Sigmoid colon (tissue), 7 donors: ENCODE measurements at places on chromosomes 1 and 21. TPM values are rescaled to one million over a fixed set of nuclear protein-coding genes. Genes with fewer than 3 reads are reported as not detected.

- no peak overlapping the region for H3K27ac ChIP-seq
- no peaks in the 10 kb centered on the region for H3K4me1 ChIP-seq
- no peak for DNase-seq
- H3K27me3 ChIP-seq: no peaks in the 10 kb centered on the region
- no peak overlapping the region for H3K4me3 ChIP-seq
- no peaks in the 10 kb centered on the region for H3K36me3 ChIP-seq
Measured at GRCh38 chr21:38486706-38487105, 11.6 kb downstream of the ERG start.

GRCh38 chr1:93148001-93148400, 32.2 kb downstream of the TMED5 start:
- no peak for DNase-seq
- no peaks in the 10 kb centered on the region for H3K36me3 ChIP-seq
- no peak overlapping the region for H3K4me3 ChIP-seq
- no peak overlapping the region for H3K27ac ChIP-seq
- no peaks in the 10 kb centered on the region for H3K27me3 ChIP-seq

- H3K27ac ChIP-seq: no peak overlapping the region
- H3K4me1 ChIP-seq: peaks cover 77% of the 10 kb centered on the region
- no peaks in the 10 kb centered on the region for H3K27me3 ChIP-seq
- peak; percentile 46 for DNase-seq
- no peaks in the 10 kb centered on the region for H3K36me3 ChIP-seq
Measured at GRCh38 chr1:226672339-226672762, 66.7 kb downstream of the ITPKB start.

DNA sequence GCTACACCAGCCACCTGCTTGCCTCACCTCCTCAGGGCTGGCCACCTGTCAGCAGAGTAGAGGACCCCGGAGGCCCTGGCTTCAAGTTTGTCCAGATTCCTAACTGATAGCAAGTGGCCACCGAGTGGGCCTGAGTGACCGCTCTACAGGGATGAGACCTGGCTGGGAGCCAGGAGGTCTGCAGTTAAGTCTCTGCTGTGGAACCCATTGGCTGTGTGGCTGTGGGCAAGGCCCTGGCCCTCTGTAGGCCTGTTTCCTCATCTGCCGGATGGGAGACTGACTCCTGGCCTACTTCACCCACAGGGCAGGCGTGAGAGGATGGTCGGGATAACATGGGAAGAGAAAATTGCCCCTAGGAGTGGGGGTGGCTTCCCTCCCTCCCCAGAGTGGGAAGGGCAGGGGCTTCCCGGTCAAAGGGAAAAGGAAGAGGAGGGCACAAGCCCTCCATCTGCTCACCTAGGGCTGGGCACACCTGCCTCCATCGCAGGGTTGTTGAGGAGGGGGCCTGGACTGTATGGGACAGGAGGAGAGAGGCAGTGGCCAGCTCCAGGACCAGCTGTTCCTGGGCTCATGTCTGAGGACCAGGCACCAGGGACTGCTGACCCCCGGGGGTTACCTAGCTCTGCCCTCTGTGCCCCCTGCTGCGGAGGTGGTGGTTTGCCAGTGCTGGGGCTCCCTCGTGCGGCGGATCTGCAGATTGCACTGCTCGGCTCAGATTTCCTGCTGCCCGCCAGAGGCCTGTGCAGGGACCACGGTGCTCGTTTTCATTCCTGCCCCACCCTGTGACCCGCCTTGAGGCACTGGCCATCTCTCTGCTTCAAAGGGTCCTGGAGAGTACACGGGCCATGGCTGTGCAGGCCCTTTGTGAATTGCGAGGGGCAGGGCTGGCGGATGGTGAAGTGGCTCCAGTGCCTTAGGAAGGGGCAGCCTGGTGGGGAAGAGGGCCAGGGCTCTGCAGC, 9.1 kb upstream of the MTFR1L start:
- H3K27me3 ChIP-seq: no peaks in the 10 kb centered on the region
- peak overlapping the region; percentile 24 for H3K27ac ChIP-seq
- DNase-seq: peak; percentile 82
- peaks cover 44% of the 10 kb centered on the region for H3K36me3 ChIP-seq
- peaks cover 20% of the 10 kb centered on the region for H3K4me1 ChIP-seq
- no peak overlapping the region for H3K4me3 ChIP-seq

DNA sequence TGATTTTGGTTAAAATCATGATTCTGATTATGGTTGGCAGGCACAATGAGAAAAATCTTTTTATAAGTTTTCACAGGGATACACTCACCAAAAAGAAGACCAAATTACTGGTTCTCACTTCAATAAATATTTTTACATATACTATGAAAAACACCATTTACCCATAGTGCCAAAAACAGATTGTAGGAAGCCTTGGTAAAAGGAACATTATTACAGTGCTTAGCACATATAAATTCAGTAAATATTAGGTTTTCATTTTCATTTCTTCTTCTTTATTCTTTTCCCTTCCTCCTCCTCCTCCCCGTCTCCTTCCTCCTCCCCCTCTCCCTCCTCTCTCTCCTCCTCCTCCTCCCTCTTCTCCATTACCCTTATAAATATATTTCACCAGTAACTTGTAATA, 15.8 kb upstream of the SPAG17 start:
- no peak overlapping the region for H3K27ac ChIP-seq
- DNase-seq: no peak
- H3K27me3 ChIP-seq: no peaks in the 10 kb centered on the region
- H3K4me3 ChIP-seq: no peak overlapping the region
- no peaks in the 10 kb centered on the region for H3K36me3 ChIP-seq
- H3K4me1 ChIP-seq: no peaks in the 10 kb centered on the region

- H3K27me3 ChIP-seq: no peaks in the 10 kb centered on the region
- H3K4me3 ChIP-seq: no peak overlapping the region
- DNase-seq: no peak
Measured at GRCh38 chr21:16592381-16592780, 862.6 kb downstream of the USP25 start.

- no peak overlapping the region for H3K27ac ChIP-seq
- peaks cover 19% of the 10 kb centered on the region for H3K4me1 ChIP-seq
- H3K27me3 ChIP-seq: no peaks in the 10 kb centered on the region
- H3K4me3 ChIP-seq: no peak overlapping the region
- DNase-seq: no peak
- peaks cover 80% of the 10 kb centered on the region for H3K36me3 ChIP-seq
Measured at GRCh38 chr1:111709986-111710385, 29.2 kb downstream of the INKA2 start.

GRCh38 chr1:58038574-58038973, 508.0 kb downstream of the OMA1 start:
- no peak overlapping the region for H3K27ac ChIP-seq
- no peak overlapping the region for H3K4me3 ChIP-seq

- H3K27me3 ChIP-seq: no peaks in the 10 kb centered on the region
- no peak overlapping the region for H3K27ac ChIP-seq
- H3K36me3 ChIP-seq: no peaks in the 10 kb centered on the region
Measured at GRCh38 chr1:207029701-207030521, 2.6 kb downstream of the C1orf116 start.

DNA sequence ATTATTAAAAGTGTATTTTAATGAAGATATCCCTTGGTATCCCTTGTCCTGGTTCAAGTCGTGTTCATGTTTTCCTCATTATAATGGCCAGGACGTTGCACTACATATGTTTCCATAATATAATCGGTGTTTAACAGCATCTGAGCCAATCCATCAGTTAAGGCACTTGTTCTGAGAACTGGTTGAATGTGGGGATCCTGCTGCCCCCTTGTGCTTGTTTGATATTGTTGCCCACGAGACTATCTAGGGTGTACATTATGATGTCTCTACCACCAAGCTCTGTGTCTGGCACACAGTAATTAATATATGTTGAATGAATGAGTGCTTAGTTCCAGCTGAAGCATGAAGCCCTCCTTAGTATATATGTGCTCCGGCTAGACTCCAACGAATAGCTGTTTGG, 193.0 kb downstream of the CACNA1E start:
- no peaks in the 10 kb centered on the region for H3K27me3 ChIP-seq
- H3K4me1 ChIP-seq: no peaks in the 10 kb centered on the region
- no peak for DNase-seq
- no peaks in the 10 kb centered on the region for H3K36me3 ChIP-seq

GRCh38 chr21:38269576-38269936, 12.8 kb downstream of the KCNJ15 start:
- DNase-seq: no peak
- no peak overlapping the region for H3K27ac ChIP-seq
- no peak overlapping the region for H3K4me3 ChIP-seq
- H3K27me3 ChIP-seq: peaks cover 4% of the 10 kb centered on the region
- no peaks in the 10 kb centered on the region for H3K36me3 ChIP-seq

- no peaks in the 10 kb centered on the region for H3K4me1 ChIP-seq
- no peak overlapping the region for H3K27ac ChIP-seq
- DNase-seq: no peak
- H3K36me3 ChIP-seq: no peaks in the 10 kb centered on the region
- no peaks in the 10 kb centered on the region for H3K27me3 ChIP-seq
Measured at GRCh38 chr1:87961992-87962391, 633.3 kb downstream of the LMO4 start.

DNA sequence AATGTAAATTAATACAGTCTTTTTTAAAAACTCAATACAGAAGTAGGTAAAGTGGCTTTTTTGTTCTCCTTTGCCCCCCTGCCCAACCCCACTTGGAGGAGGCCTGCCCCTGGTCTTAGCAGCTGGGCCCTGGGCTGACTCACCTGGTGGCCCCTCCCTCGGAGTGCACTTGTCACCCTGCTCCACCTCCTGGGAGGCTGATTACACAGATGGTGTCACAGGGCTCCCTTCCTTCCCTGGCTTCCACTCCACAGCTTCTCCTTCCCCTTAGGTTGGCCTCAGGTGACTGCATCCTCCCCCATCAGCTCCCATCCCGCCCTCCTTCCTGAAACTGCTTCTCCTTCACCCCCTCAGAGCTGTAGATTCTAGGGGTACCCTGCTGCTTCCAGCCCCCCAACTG, 11.7 kb upstream of the CAPN9 start:
- H3K4me3 ChIP-seq: no peak overlapping the region
- no peaks in the 10 kb centered on the region for H3K27me3 ChIP-seq
- H3K36me3 ChIP-seq: no peaks in the 10 kb centered on the region
- H3K4me1 ChIP-seq: no peaks in the 10 kb centered on the region

DNA sequence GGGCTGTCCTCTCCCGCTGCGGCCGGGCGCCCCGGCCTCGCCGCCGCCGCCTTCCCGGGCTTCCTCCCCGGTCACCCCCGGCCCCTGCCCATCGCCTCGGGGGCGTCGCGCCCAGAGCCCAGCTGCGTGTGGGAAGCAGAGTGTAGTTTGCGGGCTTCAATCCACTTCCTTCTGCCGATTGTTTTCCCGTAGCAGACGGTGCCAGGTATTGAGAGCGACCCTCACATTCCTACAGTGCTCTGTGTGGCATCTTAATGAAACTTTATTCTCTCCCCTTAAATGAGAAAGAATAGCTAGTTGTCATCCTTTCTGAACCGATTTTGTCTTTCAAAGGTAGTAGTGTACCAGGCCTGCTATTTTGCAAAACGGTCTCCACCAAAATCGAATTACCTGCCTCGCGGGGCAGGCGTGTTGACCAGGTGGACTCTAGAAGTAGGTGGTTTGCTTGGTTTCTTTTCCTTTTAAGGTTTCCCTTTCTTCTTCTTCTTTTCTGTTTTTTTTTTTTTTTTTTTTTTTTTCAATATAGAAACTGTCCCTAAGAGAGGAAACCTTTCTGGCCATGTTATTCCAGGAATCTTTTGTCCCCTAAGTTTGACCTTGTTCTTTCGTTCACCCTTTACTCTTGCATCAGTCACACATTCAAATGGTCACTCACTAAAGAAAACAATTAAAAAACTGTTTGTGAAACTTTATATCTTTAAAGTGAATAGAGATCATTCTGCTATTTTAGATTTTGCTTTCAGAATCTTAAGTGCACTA, 881 bp downstream of the USP25 start:
- H3K27ac ChIP-seq: peak overlapping the region; percentile 98
- H3K36me3 ChIP-seq: no peaks in the 10 kb centered on the region
- peaks cover 19% of the 10 kb centered on the region for H3K4me1 ChIP-seq
- peak overlapping the region; percentile 89 for H3K4me3 ChIP-seq
- DNase-seq: no peak

- no peaks in the 10 kb centered on the region for H3K4me1 ChIP-seq
- DNase-seq: no peak
- no peaks in the 10 kb centered on the region for H3K27me3 ChIP-seq
Measured at GRCh38 chr1:151524736-151525135, 13.5 kb downstream of the CGN start.

DNA sequence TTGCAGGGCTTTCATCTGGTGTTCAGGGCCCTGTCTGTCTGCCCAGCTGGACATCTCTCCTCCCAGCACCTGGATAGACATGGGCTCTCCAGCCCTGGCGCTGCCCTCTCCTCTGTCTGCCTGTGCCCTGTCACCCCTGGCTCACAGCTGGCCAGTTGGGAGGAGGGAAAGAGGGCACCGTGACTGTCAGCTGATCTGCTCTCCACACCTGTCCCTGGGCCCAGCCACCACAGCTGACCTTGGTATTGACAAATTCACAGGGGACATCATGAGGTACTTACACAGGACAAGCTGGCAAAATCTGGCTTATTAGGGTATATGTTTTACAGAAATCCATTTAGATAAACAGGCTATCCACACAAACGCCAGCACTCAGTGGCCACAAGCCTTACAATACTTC, 8.3 kb downstream of the TNR start:
- peaks cover 8% of the 10 kb centered on the region for H3K27me3 ChIP-seq
- H3K27ac ChIP-seq: no peak overlapping the region
- no peak for DNase-seq
- no peaks in the 10 kb centered on the region for H3K36me3 ChIP-seq

GRCh38 chr1:92808381-92808780, 23.5 kb upstream of the RPL5 start:
- no peaks in the 10 kb centered on the region for H3K27me3 ChIP-seq
- no peak overlapping the region for H3K4me3 ChIP-seq
- DNase-seq: no peak
- no peaks in the 10 kb centered on the region for H3K36me3 ChIP-seq

- H3K4me3 ChIP-seq: no peak overlapping the region
- H3K4me1 ChIP-seq: no peaks in the 10 kb centered on the region
- no peak for DNase-seq
- H3K27me3 ChIP-seq: no peaks in the 10 kb centered on the region
Measured at GRCh38 chr1:66599899-66600737, 66.2 kb downstream of the SGIP1 start.

DNA sequence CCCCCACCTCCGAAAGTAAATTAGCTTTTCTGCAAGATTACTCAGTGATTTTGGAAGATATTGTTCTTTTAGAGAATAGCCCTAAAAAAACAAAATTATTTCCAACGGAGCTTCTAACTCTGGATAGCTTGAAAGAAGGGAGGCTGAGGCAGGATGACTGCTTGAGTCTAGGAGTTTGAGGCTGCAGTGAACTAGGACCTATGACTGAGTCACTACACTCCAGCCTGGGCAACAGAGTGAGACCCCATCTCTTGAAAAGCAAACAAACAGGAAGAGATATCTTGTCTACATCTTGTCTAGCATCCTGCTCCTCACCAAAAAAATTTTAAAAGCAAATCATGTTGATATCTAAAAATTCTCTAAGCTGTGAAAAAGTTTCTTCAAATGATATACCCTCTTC, 42.2 kb upstream of the CPLANE2 start:
- no peaks in the 10 kb centered on the region for H3K36me3 ChIP-seq
- no peaks in the 10 kb centered on the region for H3K27me3 ChIP-seq
- H3K4me1 ChIP-seq: peaks cover 5% of the 10 kb centered on the region
- no peak for DNase-seq
- H3K4me3 ChIP-seq: no peak overlapping the region
- no peak overlapping the region for H3K27ac ChIP-seq

Gene C1orf94
- total RNA-seq: not detected

Gene MAN1C1
- total RNA-seq: 32.1 TPM

Gene SRSF4
- total RNA-seq: 110 TPM

Gene CA14
- 1.5 TPM for total RNA-seq

Gene CYP4A11
- total RNA-seq: not detected

Gene HUNK
- 0.71 TPM for total RNA-seq

Gene FMN2
- total RNA-seq: 10.7 TPM

Gene GSTM5
- 8.0 TPM for total RNA-seq
